ENCODE measurements at places on chromosomes 1 and 21.

DNA sequence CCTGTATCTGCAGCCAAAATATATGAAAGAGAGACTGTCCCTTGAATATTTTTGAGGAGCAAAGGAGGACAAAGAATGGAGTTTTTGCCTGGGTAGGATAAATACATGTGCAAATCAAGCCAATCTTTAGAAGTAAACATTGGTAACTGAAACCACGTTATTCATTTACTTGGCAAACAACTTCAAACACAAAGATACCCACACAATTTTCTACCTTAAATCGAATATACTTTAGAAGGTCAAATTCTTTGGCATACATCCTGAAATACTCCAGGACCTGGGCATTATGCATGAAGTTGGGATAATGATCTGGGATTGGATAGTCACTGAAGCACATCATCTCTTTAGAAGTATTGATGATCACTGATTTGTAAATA is 9.6 kb downstream of the FMO5 start:
- no peak for ATAC-seq

DNA sequence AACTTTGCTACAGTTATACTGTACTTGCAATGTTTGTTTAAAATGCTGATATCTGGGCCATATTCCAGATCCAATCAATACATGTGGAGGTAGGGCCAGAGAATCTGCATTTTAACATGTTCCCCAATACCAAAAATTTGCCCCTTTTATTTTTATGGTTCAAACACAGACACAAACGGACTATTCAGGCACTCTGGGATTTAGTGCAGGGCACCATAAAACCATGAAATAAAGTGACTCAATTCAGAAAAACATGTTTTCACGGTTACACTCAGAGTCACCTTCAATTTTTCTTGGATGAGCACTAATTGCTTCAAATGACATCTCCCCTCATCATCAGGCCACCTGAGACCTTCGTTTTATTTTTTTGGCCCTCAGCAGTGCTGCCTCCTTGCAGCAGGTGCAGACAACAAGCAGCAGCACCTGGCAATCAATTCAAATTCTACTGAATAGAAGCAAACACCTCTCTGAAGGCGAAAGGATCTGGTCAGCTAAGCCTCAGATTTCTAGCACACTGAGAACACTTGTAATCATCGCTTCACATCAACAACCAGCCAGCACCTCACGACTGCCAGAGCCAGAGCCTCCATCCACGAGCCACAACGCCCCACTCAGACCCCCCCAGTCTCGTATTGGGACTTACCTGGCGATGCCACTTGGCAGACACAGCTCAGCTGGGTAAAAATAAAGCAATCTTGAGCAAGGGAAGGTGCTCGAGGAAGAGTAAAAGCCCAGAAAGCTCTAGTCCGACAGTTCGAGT is 1.1 kb downstream of the ERO1B start:
- ATAC-seq: no peak

- no peak for ATAC-seq
These were observed 26.2 kb downstream of the TNFSF18 start for GRCh38 chr1:173024543-173024942.

- ATAC-seq: no peak
These were observed 36.1 kb downstream of the RUNX3 start for GRCh38 chr1:24894002-24894401.

- no peak for ATAC-seq
These were observed 13.1 kb upstream of the TMEM61 start for GRCh38 chr1:54967372-54967771.

- ATAC-seq: no peak
These were observed 213.9 kb upstream of the LYPLAL1 start for GRCh38 chr1:218959784-218960183.

GRCh38 chr1:10193288-10193687 is 17.1 kb upstream of the KIF1B start:
- no peak for ATAC-seq

DNA sequence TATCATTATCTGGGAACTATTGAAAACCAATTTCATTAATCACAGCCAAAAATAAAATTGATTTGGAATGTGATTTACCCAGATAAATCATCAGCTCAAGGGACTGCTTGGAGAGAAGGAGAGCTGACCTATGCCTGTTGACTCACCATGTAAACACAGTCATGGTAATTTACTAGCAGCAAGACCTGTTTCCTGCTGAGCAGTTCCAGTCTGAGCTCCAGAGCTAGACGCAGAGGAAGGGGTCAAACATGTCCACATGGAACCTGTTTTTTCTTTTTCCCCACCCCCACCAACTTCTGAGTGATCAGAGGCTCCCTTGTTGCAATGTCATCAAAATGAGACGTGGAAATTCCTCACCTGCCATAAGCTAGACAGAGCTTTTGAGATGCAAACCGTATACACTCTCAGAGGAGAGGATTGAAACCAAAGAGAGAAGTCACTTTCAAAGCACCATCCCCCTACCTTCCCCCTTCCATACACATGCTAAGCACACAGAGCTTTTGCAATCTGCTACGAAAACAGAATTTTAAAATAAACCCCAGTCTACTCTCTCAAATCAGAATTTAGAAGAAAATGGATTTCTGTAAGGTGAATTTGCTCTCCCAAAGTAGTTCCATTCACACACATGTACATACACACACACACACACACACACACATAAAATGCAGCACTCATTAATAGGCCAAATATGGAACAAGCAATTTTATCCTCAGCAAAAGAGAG is 55.9 kb upstream of the PTGFRN start:
- ATAC-seq: peak; percentile 65

DNA sequence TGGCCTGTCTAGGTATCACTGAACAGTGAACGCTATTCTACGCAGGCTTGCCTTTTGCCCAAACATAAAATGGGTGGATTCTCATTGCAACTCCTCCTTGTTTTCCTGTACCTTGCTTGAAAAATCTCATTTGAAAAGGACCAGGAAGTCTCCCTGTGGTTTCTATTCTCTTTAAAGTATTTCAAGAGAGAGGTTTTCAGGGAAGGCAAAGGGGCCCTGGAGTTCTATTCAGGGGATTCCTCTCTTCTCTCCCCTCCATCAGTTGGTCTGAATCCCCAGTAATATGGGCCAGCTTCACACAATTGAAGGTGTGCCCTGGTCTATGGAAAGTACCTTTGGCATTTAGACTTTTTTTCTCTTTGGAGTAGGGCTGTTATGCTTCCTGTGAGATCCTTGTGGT is 311.3 kb downstream of the RGS7 start:
- no peak for ATAC-seq

DNA sequence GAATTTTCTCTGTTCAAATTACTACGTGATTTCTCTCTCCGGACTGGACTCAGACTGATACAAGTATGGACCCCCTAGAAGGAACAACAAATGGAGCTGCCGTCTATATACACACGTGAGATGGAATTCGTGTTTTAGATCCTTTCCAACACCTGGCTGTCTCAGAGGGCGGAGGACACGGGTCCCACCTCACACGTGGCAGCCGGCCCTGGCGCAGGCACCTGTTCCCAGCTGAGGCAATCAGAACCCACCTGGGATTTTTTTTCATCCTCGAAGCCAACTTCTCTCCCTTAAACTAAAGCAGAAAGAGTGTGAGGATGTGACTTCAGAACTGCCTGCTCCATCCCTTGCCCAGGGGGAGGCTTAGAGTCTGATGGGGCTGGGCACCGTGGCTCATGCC is 34.1 kb upstream of the SCCPDH start:
- no peak for ATAC-seq

DNA sequence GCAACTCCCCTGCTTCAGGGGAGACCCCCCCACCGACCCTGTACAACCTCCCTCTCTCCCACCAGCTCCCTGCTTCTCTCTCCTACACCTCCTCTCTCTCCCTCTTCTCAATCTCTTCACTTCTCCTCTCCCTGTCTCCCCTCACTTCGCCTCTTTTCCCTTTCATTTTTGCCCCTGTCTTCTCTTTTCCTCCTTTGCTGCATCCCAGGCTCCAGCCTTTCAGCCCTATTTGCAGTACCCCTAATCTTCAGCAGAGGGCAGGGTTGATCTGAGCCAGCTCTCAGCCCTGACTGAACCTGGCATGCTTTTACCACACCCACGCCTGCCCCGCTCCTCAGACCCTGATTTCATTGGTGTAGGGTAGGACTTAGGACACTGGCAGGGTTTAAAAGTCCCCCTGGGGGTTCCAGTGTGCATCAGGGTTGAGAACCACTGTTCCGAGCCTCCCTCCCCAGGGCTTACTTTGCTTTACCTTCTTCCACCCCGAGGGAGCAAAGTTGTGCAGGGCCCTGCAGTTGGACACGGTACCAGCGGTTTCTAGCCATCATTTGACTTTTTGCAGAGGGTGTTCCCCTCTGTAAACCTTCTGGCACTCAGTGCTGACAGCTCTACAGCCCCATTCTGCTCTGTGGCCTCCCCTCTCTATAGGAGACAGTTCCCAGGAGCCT is 67.3 kb upstream of the CNTN2 start:
- peak; percentile 87 for ATAC-seq

DNA sequence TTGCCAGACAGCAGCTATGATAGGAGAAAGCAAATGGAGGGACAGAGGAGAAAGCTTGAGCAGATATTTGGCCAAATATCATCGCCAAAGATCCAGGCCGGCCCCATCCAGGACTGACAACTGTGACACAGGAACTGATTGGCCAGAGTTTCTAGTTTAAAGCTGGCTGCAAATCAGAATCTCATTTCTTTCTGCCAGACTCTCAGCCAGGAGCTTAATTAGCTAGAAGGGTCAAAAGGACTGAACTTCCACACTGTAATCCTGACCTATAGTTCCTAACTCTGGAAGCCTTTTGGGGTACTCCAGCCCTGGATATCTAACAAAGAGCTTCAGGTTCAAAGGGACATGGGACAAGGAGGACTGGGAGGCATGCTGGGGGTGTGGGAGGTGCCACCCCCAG is 106.7 kb upstream of the GNG12 start:
- ATAC-seq: no peak

DNA sequence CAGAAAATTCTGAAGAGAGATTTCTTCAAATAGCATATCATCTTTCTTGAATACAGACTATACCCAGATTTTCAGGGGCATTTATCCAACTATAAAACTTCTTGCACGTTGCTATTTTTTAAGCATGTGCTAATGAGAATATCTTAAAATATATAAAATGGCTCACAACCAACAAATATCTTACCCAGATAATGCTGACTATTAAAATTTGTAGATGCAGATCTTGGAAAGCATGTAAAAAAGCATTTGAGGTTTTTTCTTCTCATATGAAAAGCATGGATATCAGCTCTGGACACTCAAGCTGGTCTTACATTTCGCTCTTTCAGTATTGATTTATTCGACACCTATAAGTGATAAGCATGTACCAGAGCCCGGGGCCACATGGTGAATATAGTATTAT is 1187.7 kb upstream of the ADGRL4 start:
- ATAC-seq: no peak

DNA sequence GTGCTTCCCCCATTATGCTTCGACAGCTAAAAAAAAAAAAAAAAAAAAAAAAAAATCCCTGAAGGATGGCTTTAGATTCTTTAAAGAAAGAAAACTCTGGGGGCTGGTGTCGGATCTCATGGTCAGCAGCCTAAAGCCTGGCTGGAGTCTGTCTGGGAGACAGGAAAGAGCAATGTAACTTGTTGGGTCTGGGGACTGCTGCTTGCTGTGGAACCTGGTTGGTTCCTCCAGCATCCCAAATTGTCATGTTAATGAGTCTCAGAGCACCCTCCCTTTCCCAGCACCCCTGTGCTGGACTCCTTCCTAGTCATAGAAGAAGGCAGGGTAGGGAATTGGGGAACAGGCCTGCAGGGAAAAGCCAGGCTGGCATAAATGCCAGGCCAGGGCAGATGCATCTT is 3.0 kb downstream of the KCNC4 start:
- ATAC-seq: no peak

DNA sequence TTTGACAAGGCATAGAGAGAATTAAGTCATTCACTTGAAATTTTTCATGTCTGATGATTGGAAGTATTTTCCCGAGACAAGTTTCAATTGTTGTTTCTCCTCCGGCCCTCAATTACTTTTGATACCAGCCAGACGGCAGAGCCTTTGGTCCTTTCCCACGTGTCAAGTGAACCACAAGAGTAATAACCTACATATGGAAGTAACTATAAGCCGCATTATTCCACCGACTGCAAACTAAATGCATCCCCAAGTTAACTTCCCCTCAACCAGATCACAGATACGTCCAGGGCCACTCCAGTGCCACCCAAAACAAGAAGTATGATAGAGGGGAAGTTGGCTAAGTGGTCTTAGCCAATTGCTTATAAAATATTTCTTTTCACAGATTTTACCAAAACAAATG is 20.2 kb downstream of the COLGALT2 start:
- ATAC-seq: no peak

GRCh38 chr1:18794561-18794960 is 64.9 kb downstream of the TAS1R2 start:
- ATAC-seq: no peak

DNA sequence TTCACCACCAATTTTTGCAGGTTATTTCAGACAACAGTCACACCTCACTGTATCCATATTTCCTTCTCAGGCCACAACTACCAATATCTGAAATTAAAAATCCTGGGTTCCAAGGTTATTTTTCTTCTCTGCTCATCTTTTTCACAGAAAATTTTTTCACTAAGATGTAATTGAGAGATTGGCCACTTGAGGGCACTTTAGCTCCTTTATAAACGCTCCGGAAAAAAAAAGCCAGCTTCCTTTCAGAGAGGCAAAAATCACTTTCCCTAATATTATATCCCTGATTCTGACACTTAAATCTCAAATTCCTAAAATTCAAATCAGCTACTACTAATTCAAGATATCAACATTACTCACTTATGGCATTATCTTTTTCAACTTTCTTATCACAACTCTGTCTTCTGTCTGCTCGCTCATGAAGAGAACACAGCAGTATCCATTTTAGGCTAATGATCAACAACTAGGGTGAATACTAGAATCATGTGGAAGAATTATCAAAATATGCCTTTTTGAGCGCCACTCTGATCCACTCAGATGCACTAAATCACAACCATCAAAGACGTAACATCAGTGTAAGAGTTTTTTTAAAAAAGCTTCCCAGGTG is 101.4 kb upstream of the RGS1 start:
- ATAC-seq: peak; percentile 18

DNA sequence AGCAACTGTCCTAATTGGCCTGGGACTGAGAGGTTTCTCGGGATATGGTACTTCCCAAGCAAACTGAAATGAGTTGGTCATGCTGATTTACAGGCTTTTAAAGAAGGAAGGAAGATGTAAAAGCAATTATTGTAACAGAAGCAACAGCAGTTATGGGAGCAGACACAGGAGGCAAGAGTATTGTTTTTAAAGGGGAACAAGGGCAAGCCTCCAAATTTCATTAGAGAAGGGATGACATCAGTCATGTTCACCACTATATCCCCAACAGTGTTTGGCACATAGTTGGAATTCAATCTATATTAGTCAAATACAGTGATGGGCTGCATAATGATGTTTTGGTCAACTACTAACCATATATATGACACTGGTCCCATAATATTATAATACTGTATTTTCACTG is 46.0 kb upstream of the JUN start:
- ATAC-seq: no peak

- no peak for ATAC-seq
These were observed 175.7 kb downstream of the VPS13D start for GRCh38 chr1:12405325-12406210.

- no peak for ATAC-seq
These were observed 84.0 kb upstream of the PALMD start for GRCh38 chr1:99561952-99562351.
